Esophagus muscularis mucosa (tissue), 4 donors: ENCODE measurements at places on chromosomes 11 and 22. TPM values are rescaled to one million over a fixed set of nuclear protein-coding genes. Genes with fewer than 3 reads are reported as not detected.
A peak's percentile ranks its signal among the peaks of the same experiment; 100 is the strongest.

RAB30 gene
- 18.3 TPM for total RNA-seq

TMPRSS4 gene
- total RNA-seq: 0.33 TPM

NFAM1 gene
- total RNA-seq: 5.1 TPM

SNX32 gene
- total RNA-seq: 0.78 TPM

CDCA5 gene
- total RNA-seq: 0.34 TPM

- peak overlapping the region; percentile 96 for H3K27ac ChIP-seq
- peak overlapping the region; percentile 96 for H3K4me3 ChIP-seq
- DNase-seq: no peak
- H3K4me1 ChIP-seq: peaks cover 37% of the 10 kb centered on the region
- no peaks in the 10 kb centered on the region for H3K27me3 ChIP-seq
Observed at GRCh38 chr11:18527512-18527911, 770 bp upstream of the TSG101 start.

GRCh38 chr22:19058713-19059451 lies 63.3 kb downstream of the DGCR2 start:
- H3K4me3 ChIP-seq: no peak overlapping the region
- no peaks in the 10 kb centered on the region for H3K27me3 ChIP-seq
- no peak for DNase-seq
- no peak overlapping the region for H3K27ac ChIP-seq
- no peaks in the 10 kb centered on the region for H3K4me1 ChIP-seq

GRCh38 chr22:22404598-22405284 lies 103.8 kb downstream of the ZNF280B start:
- no peaks in the 10 kb centered on the region for H3K36me3 ChIP-seq
- no peaks in the 10 kb centered on the region for H3K27me3 ChIP-seq
- no peaks in the 10 kb centered on the region for H3K4me1 ChIP-seq

GRCh38 chr22:37925330-37925729 lies 19.2 kb downstream of the MICALL1 start:
- peaks cover 66% of the 10 kb centered on the region for H3K4me1 ChIP-seq

GRCh38 chr11:87173185-87174039 lies 135.7 kb downstream of the TMEM135 start:
- H3K27me3 ChIP-seq: no peaks in the 10 kb centered on the region
- no peak overlapping the region for H3K27ac ChIP-seq
- H3K4me3 ChIP-seq: no peak overlapping the region
- H3K36me3 ChIP-seq: no peaks in the 10 kb centered on the region
- peaks cover 9% of the 10 kb centered on the region for H3K4me1 ChIP-seq

GRCh38 chr11:1041936-1042608 lies 5.6 kb upstream of the MUC6 start:
- H3K4me3 ChIP-seq: no peak overlapping the region
- no peak for DNase-seq
- peaks cover 49% of the 10 kb centered on the region for H3K27me3 ChIP-seq
- no peaks in the 10 kb centered on the region for H3K4me1 ChIP-seq

DNA sequence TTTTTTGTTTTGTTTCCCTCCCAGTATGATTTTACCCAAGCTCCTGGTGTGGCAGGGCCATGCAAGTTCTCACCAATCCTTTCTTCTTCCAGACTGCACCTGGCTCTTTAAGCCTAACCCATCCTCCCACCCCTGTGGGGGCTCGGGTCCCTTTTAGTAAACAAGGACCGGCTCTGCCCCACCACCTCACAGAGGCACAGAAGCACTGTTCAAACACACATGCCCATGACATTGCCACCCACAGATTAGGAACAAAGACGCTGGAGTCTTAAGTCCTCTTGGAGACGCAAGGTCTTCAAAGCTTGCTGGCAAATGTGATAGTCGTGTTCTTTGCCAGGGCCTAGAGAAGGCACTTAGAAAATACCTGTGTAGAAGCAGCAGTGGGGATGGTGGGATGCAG lies 18.9 kb downstream of the UQCR10 start:
- no peak overlapping the region for H3K4me3 ChIP-seq
- no peaks in the 10 kb centered on the region for H3K27me3 ChIP-seq
- H3K4me1 ChIP-seq: peaks cover 34% of the 10 kb centered on the region
- H3K36me3 ChIP-seq: peaks cover 34% of the 10 kb centered on the region
- no peak overlapping the region for H3K27ac ChIP-seq
- DNase-seq: no peak

- no peak overlapping the region for H3K4me3 ChIP-seq
- peaks cover 32% of the 10 kb centered on the region for H3K4me1 ChIP-seq
- no peaks in the 10 kb centered on the region for H3K36me3 ChIP-seq
- no peak for DNase-seq
- H3K27me3 ChIP-seq: no peaks in the 10 kb centered on the region
Observed at GRCh38 chr11:121350314-121351082, 57.9 kb downstream of the SC5D start.

DNA sequence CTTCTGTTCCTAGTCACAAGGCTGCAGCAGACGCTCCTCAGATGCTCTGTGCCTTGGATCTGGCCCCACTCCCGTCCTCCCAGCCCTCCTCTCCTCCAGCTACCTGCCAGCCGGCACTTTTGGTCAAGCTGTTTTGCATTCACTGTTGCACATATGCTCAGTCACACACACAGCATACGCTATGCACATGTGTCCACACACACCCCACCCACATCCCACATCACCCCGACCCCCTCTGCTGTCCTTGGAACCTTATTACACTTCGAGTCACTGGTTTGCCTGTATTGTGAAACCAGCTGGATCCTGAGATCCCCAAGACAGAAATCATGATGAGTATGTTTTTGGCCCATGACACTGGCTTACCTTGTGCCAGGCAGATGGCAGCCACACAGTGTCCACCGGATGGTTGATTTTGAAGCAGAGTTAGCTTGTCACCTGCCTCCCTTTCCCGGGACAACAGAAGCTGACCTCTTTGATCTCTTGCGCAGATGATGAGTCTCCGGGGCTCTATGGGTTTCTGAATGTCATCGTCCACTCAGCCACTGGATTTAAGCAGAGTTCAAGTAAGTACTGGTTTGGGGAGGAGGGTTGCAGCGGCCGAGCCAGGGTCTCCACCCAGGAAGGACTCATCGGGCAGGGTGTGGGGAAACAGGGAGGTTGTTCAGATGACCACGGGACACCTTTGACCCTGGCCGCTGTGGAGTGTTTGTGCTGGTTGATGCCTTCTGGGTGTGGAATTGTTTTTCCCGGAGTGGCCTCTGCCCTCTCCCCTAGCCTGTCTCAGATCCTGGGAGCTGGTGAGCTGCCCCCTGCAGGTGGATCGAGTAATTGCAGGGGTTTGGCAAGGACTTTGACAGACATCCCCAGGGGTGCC lies 109.8 kb downstream of the BCR start:
- H3K27ac ChIP-seq: peak overlapping the region; percentile 55
- no peaks in the 10 kb centered on the region for H3K27me3 ChIP-seq
- peaks cover 32% of the 10 kb centered on the region for H3K4me1 ChIP-seq
- peaks cover 97% of the 10 kb centered on the region for H3K36me3 ChIP-seq
- H3K4me3 ChIP-seq: no peak overlapping the region

GRCh38 chr11:27672836-27673464 lies 27.3 kb downstream of the BDNF start:
- no peak for DNase-seq
- no peaks in the 10 kb centered on the region for H3K4me1 ChIP-seq
- no peaks in the 10 kb centered on the region for H3K27me3 ChIP-seq
